ENCODE measurements at places on chromosomes 7 and 10.

DNA sequence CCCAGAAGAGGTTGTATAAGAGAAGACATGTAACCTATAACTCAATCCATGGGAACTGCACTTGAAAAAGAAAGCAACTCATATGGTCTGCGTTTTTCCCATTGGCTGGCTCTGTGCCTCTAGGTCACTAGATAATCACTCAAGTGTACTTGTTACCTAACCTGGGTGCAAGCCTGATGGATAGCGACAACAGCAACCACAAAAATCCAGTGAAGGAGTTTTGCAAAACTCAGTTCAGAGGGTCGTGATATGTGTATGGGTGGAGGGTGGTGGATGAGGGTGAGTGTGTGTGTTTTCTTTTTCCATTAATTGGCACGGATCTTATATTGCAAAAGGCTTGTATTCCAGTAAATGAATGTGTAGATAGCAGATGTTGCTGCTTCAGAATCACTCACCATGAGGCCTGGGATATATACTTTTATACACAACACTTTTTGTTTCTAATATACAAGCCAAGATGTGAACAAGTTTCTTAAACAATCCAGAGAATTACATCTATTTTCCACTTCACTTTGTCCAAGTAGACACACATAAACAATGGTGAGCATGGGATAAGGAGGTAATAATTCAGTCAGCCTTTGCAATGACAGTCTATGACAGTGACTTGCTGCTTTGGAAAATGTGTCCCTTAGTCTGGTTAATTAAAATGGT, 286.9 kb upstream of the DKK1 start:
- DNase-seq, result no peak

DNA sequence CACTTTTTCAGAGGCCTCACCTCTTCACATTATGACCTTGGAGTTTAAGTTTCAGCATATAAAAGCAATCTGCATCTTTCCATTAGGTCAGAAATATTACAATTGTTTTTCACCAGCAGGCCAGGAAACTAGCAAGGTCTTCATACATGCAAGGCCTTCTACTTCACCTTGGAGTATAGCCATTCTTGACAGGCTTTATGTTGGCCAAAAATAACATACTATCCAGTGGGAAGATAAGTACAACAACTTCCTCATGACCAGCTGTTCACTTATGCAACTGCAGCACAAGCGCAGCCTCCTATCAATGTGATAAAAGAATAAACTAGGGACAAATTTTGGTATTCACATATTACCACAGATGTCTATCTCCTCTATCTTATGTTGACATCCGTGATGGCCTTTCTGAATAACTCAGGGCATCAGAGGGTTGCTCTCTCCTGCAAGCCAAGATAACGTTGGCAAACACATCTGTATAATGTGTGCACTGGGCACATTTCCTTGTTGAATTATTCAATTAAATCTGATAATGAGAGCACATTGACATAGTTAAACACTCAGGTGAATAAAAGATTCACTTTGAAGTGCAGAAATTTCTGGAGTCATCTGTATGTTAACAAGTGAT, 239.8 kb downstream of the FZD1 start:
- DNase-seq, result no peak

DNA sequence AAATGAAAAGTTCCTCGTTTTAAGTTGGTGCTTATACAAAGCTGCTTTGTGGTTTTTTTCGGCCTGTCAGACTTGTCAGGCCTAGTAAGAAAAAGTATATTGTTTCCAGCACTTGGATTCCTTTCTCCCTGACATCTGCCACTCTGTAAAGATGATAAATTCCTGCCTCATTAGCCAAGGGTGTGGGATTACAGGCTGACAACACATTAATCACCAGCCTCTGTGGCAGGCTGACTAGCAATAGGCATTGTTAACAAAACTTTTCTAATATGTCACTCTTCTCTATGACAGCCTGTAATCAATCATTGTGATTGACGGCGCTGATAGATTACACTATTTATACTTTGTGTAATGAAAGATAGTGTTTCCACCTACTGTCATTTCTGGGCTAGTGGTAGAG, 682.5 kb downstream of the LRMDA start:
- no peak for DNase-seq

- DNase-seq, result peak; percentile 84
Observed at GRCh38 chr10:119165171-119166117, at the start of gene SFXN4. SFXN4 (minus strand) TSS chr10:119165714; CDS start chr10:119165647, 67 bp downstream.

DNA sequence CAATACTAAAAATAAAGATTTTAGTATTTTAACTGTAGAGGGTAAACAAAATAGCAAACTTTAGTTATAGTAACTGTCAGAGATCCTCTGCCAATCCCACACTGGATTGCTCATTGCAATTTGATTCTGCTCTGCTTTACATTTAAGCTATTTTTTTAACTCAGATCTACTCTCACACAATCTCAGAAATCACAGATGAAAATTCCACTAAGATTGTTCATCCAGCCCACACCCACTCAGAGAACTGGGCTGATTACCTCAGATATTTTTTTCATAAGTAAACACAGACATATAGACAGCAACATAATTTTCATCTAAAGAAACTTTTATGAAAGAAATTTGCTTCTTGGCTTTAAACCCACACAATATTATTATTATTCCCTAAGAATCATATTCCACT, 7.0 kb downstream of the OSBPL3 start:
- DNase-seq, result no peak

DNA sequence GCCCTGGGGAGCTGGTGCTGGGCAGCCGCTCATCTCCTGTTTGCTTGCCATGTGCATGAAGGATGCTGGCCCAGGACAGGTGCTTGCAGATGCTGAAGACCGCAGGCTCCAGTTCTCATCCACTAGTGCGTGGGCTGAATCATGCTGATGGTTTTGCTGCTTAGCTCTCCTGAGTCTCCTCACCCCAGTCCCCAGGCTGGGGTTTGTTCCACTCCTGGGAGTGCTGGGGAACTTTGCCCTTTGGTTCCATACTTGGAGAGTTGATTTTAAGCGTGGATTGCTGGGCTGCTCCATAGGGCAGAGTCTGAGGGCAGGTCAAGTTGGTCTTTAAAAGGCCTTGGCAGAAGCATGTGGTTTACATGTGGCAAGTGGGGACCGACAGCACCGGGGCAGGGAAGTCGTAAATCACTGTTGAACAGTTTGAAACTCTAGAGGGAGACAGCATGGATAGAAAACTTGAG, 9.1 kb downstream of the DYNC2I1 start:
- DNase-seq, result no peak

DNA sequence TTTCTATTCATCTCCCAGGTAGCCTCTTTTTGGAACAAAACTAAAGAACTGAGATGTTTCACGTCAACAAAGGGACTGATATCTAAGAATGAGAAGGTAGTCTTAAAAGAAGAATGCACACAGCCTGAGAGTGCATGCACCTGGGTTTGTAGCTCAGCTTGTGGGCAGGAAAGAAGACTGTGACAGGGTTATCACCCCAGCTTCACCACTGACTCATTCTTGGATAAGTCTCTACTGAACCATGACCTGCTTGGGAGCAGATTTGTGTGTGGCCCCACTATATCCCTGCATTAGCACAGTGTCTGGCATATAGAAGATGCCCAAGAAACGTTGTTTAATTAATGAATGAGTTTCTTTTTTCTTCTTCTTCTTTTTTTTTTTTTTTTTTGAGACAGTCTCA, 187.5 kb downstream of the GPAM start:
- DNase-seq, result no peak

DNA sequence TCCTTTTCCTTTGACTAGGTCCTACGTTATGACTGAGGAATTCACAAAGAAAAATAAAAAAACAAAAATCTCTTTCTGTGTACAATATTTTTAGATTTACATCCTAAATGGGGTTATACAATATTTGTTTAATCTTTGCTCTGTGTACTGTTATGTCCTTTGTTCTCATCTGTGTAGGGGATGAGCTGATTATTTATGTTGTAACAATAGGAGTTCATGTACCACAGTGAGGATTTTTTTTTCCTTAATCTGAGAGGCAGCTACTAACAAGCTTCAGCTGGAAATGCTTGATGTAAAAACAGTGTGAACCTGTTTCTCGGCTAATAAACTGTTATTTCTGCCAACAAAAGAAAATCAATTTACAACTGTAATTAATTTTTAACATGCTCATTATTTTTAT, 58.0 kb downstream of the ORC5 start:
- DNase-seq, result no peak

DNA sequence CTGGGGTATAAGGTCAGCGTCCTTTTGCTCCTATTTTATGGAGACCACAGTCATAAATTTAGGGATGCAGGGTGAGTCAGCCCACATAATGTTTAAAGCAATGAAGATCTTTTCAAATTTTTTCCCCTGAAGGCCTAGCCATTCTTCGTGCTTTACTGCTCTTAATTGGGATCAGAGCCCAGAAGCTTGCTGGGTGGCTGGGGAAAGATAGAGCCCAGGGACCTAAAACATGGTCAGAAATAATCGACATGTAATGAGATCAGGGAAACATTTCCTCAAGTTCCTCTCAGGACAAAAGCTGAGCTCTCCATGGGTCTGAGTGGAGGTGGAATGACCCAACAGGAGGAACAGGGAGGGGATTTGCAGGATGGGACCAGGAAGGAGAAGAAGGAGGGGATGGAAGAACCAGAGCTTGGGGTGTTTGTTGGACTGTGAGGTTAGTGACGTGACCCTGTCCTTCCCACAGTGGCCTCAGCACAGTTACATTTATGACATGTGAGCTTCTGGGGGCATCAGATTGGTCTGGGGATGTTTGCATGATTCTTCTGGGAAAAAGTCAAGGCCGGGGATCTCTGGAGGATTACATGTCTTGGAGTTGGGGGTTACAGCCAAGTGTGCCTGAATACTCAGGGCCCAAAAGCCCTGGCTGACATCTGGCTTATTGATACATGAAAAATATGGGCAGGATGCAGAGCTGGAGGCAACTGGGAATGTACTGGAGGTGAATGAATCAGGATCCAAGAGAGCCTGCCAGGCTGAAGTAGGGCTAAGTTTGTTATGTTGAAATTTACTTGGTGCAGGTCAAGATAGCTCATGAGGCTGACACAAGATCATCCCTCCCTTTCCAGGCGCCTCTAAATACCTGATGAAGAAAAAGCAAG, 477.9 kb downstream of the RPS24 start:
- no peak for DNase-seq

- peak; percentile 8 for DNase-seq
Observed at GRCh38 chr10:98055841-98056516, 25.6 kb upstream of the CRTAC1 start.

DNA sequence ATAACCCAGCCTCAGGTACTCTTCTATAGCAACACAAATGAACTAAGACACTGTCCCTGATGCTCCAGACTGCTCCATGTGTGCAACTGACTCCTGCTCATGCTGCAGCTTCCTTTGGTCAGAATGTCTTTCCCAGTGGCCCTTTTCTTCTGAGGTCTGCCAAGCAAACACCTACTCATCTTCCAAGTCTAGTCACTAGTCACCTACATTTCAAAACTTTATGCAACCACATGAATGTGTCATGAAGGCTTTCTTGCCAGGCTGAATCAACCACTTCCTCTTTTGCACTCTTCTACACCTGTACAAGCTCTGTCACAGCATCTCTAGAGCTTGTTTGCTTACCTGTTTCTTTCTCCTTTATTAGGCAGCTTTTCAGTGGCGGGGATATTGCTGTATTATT, 75.8 kb downstream of the LSMEM1 start:
- DNase-seq, result no peak

DNA sequence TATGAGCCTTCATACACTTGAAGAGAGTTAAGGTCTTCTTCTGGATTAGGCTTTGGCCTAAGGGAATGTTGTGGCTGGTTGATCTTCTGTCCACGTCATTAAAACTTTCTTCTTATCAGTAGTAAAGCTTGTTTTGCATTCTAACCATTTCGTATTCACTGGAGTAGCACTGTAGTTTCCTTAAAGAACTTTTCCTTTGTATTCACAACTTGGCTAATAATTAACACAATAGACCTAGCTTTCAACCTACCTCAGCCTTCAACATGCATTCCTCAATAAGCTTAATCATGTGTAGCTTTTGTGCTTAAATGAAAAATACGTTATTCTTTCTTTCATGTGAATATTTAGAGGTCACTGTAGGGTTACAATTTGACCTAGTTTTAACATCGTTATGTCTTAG, 42.8 kb downstream of the AKR1C8 start:
- DNase-seq, result no peak

DNA sequence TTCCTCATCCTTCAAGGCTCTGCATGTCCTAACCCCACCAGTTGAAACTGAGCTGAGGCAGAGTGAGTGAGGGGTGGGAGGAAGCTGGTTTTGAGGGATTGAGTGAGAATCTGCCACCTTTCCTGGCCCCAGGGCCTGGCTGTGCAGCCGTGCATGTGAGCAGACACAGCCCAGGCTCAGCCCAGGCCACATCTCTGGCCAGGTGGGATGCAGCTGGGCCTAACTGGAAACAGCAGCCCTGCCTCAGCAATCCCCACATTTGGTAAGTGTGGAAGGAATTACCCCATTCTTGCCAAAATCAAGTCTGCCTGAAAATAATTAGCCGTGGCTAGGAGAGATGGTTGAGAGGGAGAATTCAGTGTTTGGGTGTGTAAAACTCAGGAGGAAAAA, 116.6 kb downstream of the NEURL1 start:
- DNase-seq, result no peak

GRCh38 chr10:7506571-7506970, 95.7 kb upstream of the SFMBT2 start:
- DNase-seq, result no peak

DNA sequence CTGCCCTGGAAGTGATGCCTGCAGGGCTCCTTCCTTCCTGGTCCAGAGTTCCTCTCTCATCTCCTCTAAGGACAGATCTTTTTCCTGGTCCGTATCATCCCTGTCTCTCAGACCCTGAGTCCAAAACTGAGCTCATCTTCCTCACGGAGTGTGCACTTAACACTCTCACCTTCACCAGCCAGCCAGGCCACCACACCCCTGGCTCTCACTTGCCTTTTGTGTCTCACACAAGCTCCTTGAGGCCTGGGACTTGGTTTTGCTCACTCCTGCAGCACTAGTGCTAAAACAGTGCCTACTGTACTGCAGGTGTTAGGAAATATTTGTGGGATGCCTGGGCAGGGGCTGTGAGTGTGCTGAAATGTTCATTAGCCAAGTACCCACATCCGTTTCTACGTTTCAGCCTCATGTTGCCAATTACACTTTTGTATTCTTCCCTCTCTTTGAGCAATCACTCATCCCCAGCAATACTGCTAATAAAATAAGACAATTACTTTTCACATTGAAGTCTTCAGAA, 21.4 kb upstream of the PARP12 start:
- DNase-seq, result no peak

DNA sequence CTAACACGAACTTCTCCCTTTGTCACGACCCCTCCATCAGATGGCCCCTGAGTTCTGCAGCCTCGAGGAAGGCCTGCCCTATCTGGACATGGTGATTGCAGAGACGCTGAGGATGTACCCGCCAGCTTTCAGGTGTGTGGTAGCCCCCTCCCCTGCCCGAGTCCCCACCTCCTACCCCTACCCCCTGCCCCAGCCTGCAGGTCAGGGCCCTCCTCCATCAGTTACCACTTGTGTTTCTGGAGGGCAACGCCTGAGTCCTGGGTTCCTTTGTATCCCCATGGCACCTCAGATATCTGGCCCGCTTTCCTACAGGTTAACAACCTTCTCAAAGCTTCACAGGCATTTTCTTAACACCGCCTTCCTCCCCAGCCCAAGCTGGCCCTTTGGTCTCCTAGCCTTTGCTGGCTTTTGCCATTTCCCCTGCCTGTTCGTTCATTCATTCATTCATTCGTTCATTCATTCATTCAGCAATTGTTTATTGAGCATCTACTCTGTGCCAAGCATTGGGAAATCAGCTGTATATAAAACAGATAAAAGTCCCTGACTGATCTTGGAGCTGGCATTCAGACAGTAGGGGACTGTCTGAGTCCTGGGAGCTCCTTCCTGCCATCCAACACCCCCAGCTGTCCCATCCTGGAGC, 55.6 kb downstream of the PARP12 start:
- no peak for DNase-seq
